Stimulated activated CD8-positive, alpha-beta memory T cell treated with anti-CD3 and anti-CD28 coated beads, Interleukin-7, amount 100 ng/mL, for 24 hours (primary cell): ENCODE measurements at places on chromosomes 1 and 21.

DNA sequence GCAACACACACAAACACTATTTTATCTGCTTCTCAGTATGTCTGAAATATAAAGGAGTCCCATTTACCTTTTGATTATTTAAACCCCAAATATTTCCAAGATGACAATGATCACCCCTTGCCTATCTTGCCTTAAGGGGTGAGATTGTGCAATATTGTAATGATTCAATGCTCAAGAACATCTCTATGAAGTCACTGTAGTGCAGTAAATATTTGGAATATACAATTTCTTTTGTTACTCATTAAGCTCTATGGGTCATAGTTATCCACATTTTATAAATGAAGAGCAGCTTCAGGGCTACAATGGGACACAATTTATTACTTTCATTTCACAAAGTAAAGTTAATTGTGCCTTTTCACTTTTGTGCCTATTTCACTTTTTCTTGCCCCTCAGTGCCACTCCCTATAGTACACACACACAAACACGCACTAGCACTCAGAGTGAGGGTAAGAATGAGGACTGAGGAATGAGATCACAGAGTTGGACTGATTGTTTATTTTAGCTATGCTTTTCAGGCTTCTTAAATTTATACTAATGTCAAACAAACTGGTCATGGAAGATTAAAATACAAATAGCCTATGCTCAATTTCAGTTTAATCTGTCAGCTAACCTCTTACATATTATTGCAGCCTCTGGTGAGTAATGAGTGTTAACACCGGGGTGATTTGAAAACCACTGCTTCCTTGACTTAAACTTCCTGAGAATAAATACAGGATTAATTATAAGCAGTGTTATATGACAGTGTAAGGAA is 521.0 kb upstream of the B3GALT2 start:
- DNase-seq: no peak

- no peak for DNase-seq
Measured at GRCh38 chr1:149883598-149884247, 15.6 kb upstream of the BOLA1 start.

GRCh38 chr1:206479183-206480125 is 9.2 kb downstream of the IKBKE start:
- peak; percentile 47 for DNase-seq

- DNase-seq: no peak
Measured at GRCh38 chr21:33988237-33989017, 72.8 kb upstream of the ATP5PO start.

DNA sequence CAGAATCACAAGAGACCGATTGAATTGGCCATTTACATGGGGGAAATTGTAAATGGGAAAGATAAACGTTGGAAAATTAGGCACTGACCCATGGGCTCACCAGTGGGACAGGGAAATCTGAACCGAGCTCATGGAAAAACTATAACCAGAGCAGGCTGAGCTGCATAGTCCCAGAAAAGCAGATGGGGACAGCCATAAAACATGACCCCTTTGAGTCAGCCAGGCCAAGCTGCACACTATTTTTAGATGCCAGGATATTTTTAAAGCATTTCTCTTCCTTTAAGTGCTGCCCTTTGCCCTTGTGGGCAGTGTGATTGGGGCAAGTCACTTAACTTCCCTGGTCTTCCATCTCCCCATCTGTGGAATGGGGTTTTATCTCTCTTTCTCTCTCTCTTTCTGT is 184.1 kb downstream of the FOXD2 start:
- DNase-seq: no peak

- no peak for DNase-seq
Measured at GRCh38 chr1:6414881-6415626, 4.7 kb downstream of the HES2 start.

DNA sequence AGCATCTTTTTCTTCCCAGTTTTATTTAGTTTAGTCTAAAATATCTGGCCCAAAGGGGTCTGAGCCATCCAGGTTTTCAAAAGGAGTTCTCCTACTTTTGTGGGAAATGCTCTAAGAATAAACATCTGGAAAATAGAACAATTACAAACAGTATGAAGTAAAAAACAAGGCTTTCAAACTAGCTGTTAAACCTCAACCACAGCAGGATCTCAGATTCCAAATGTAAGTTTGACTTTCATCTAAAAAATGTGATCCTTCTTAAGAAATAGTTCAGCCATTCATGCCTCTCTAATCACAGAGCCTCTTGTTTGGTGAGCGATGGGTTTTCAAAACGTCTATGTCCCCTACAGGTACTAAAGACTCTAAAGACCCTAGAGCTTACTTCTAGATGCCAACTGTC is 413.5 kb downstream of the DUSP10 start:
- no peak for DNase-seq

- no peak for DNase-seq
Measured at GRCh38 chr1:66298464-66298863, 235.5 kb upstream of the SGIP1 start.

DNA sequence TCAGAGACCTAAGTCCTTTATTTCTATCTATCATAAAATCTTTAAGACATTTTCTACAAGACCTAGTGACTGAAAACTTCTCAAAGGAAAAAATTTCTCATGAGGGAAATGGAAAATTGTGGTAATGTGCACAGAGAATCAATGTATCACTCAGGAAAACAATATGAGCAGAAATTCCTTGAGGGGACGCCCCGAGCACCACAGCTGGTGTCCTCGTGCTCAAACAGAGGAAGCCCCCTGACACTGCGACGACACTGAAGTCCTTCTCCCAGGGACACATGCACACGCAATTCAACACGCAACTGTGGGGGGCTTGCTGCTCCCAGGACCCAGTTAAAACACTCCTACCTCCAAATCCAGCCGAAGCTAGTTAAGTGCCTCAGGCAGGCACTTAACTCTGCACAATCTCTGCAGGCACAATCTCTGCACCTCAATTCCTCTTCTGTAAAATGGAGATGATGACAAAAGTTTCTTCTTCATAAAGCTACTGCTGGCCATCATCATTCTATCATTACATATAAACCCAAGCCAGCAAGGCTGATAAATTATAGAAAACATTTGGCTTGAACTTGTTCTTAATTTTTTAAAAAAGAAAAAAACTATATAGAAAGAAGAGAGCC is 16.0 kb downstream of the ZBTB17 start:
- no peak for DNase-seq

- DNase-seq: no peak
Measured at GRCh38 chr1:43206600-43207228, 34.6 kb downstream of the CFAP57 start.

- DNase-seq: no peak
Measured at GRCh38 chr1:9630331-9631111, 21.0 kb upstream of the PIK3CD start.
